NCI-H2081 treated with DMSO at 0.1 percent for 48 hours (cell line): ENCODE measurements at places on chromosomes 2 and 18.

DNA sequence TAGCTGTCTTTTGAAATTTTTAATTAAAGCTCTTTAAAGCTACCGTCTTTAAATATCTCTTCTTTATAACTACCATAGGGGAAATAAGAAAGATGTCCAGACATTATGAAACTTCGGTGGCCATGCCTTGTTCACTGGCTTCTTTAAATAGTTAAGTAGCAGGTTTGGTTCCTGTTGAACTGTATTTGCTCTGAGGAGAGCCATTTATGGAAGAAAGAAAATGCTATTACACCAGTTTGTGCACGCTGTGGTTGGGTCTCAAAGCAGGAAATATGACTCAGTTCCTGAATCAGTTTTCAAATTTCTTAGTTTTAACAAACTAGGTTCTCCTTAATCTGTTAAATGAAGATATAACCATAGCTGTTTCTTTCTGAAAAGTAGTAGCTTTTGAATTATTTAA is 12.2 kb downstream of the ARPC2 start:
- no peak for DNase-seq

- no peak for DNase-seq
Measured at GRCh38 chr2:239365782-239366435, 34.9 kb downstream of the HDAC4 start.

GRCh38 chr2:159093497-159093896 is 125.1 kb downstream of the TANC1 start:
- no peak for DNase-seq

- no peak for DNase-seq
Measured at GRCh38 chr2:42336361-42336965, 24.6 kb downstream of the COX7A2L start.

DNA sequence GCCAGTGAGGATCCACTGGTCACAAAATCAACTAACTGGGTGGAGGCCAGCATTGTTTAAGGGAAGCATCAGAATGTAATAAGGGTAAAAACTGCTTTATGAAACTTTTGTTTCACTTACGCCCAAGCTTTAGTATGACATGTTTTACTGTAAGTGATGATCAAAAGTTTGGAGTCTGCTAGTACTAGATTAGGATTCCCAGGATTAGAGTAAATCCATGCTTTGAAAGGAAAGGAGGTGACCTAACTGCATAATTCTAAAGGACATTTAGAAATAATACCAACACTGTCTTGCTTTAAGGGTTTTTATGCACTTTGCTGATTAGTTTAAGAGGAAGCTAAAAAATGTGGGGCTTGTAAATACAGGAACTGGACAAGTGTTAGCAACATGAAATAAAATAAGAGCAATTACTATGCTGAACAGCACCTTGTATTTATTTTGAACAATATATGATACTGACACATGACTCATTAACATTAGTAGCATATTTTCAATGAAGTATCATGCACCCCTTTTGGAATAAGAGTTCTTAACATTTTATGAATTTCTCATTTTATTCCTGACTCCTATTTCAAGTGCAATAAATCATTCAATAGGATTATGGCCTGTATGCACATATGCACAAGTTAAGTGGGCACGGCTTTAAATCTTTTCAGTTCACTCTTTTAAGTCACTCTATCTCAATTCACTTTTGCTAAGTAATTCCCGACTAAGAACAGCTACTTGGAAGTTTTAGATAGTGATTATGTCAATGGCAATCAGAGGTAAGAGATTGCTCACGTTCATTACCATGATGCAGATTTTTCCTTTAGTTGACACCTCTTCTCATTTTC is 62.5 kb downstream of the STK39 start:
- DNase-seq: no peak

- DNase-seq: no peak
Measured at GRCh38 chr2:213415093-213415492, 130.8 kb downstream of the SPAG16 start.

DNA sequence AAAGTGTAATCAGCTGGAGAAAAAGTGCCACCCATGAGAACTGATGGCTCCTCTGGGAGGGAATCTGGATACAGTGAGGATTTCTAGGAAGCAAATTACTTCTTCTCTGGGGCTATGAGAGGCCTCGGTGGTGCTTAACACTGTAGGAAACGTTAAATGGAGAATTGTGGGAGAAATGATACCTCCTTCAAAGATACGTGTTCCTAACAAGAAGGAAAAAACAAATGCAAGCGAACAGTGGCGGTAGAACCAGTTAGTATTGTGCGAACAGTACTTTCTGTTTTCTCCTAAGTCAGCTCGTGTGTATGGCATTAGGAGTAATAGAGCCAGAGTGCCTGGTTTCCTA is 587 bp upstream of the MTIF2 start:
- DNase-seq: no peak

- no peak for DNase-seq
Measured at GRCh38 chr2:145563741-145564615, 1044.1 kb upstream of the ZEB2 start.

DNA sequence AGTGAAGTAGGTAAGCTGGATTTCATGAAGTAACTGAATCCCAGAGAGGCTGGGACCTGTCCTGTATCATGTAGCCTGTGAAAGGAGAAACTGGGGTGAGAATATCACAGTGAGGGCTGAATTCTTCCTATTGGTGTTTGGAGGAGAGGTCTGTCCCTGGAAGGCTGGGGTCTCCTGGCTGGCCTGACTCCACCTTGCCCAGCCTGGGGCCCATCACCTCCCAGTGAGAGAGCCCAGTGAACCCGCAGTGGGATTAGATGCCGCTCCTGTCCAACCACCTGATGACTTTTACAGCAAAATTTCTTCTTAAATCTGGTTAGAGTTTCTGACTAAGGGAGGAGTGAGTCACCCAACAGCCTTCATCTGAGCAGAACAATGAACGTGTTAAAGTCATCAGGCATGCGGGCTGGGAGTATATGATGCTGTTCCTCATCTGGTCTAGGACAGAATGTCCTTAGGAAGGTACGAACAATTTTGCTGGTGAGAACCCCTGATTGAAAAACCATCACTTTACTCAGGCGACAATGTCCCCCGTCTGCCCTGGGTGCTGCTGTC is 152.9 kb downstream of the LPIN1 start:
- DNase-seq: no peak

- DNase-seq: no peak
Measured at GRCh38 chr2:224658780-224659405, 57.3 kb downstream of the CCDC195 start.

DNA sequence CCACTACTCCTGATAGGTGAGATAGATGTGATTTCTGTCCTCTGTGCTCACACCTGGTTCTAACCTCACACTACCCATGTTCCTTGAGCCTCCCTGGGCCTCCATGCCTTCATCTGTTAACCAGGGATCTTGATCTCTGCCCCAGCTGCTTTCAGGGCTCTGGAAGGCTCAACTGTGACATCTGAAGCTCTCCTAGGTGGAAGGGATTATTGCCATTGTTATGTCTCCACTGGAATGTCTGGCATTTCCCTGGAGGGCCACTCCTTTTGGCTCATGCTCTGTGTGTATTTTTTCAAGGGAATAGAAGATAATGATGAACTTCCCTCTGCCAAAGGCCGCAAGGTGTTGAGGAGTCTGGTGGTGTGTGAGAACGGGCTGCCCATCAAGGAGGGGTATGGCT is 41.2 kb downstream of the PCARE start:
- no peak for DNase-seq

GRCh38 chr2:172239944-172240590 is 137.4 kb upstream of the DLX2 start:
- DNase-seq: no peak

DNA sequence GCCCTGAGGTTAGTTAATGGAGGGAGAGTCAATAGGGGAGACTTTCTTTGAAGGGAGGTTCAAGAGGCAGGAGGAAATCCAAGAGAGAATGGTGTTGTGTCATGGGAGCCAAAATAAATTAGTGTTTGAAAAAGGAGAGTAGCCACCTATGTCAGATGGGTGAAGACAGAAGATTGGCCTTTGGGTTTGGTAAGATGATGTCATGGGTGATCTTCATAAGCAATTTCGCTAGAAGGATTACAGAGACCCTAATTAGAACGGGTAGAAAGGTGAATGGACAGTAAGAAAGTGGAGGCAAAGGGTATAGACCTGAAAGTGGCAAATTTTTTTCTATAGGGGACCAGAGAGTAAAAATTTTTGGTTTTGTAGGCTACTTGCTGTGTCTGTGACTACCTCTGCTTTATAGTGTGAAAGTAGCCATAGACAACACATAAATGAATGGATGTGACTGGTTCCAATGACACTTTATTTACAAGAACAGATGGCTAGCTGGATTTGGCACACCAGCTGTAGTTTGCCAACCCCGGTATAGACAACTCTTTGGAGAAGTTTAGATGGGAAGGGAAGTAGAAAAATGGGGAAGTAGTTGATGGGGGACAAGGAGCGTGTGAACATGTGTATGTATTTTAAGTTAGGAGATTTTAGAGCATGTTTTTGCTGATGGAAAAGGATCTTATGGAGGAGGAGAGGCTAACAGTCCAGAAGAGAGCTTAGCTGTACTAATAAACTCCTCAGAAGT is 9.3 kb downstream of the STAMBP start:
- DNase-seq: no peak

DNA sequence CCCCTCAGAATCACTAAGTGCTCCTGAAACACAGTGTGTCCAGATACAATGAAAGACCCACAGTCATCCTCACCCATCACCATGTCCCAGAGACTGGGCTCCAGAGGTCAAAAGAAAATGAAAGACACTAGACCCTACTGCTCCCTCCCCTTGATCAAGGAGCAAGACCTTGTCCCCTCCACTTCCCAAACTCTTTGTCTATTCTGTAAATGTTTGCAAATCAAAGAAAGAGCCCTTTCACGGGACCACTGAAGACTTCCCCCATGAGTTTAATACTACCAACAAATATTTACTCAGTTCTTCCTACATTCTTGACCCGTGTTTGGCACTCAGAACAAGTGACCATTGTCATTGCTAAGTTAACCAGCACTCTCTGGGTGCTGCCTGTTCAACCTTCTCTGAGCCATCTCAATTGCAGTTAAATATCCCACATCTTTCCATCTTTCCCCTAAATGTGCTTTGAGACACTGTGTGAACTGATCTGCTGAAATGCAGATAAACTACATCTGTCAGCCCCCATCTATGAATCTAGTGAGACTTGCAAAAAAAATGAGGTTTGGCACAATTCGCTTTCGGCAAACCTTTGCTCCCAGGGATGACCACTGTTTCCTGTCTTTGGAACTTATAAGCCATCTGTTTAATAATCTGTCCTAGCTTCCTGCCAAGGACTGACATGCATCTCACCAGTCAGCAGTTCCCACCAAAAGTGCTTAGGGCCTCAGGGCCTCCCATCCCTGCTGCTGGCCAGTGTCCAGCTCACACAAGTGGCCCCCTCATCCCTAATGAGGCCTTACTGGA is 170.3 kb downstream of the GFPT1 start:
- no peak for DNase-seq

DNA sequence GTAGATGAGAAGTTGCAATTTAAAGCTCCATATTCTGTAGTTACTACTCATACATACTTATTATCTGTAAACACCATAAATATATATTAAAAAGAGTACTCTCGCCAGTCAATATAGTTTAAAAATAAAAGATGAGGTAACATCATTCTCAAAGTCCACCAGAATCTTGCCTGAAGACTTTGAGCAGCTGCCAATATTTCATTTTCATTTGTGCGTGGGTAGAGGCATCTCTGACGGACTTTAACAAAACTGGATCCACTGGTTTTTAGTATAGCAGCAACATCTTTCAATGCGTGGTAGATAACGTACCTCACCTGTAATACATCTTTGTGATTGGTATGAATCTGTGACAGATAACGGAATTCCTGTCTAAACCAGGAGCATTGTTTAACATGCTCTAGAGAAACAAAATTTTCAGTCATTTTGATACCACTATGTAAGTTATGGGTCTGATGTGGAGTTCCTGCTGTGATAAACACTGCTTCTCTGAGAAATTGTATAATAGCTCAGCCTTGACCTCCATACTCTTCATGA is 45.0 kb downstream of the WDR75 start:
- no peak for DNase-seq

- DNase-seq: no peak
Measured at GRCh38 chr2:205670292-205670691, 12.0 kb upstream of the NRP2 start.

DNA sequence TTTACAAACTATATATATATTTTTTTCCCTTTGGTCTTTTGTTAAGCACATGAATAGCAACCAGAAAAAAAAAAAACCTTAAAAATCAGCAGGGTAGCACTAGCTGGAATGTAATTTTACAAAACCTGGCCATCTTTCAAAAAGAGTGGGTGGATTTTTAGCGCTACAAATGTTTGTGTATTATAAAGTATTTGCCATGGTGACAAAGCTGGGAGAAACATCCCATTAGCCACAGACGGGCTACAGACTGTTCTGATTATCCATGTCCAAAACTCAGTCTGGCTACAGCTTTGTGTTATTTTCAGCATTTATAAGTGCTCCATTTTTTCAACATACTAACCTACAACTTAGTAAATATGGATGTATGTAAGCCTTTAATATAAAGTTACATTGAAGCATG is 249.5 kb upstream of the TANK start:
- DNase-seq: no peak

DNA sequence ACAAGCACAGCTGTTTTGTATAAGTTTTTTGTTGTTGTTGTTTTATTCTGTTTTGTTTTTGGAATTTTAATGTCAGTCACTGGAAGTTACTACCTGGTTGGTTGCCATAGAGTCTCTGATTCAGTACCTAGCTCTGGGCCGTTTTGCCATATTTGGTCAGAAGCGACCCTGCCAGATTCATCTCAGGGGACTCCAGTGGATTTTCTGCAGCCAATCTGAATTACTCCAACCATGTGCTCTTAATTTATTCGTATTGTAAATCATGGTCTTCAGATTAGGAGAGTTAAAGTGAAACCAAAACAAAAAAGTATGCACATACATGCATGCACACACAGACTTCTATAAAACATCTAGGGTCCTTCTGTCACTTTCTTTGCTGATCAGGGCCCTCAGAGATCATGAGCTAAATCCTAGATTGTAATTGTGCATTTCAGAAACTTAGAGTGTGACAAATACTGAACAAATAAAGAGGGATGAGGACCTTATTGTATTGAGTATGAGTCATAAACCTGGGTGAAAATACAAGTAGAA is 317.4 kb upstream of the UBE2E3 start:
- no peak for DNase-seq

DNA sequence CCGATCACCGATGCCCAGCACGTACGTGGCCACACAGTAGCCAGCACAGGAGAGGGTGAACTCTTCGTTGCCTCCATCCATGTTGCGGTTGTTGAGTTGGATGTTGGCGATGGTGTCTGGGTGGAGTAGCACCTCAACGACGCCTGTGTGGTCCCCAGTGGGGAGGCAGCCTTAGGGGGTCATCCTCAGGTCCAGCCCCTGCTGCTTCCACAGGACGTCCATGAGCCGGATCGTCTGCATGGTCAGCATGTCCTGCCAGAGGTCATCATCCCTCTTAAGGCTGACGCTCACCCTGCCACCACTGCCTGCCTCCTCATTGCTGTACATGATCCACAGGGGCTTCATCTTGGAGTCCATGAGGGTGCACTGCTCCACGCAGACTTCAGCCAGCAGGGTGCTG is 369.3 kb downstream of the CMPK2 start:
- no peak for DNase-seq

DNA sequence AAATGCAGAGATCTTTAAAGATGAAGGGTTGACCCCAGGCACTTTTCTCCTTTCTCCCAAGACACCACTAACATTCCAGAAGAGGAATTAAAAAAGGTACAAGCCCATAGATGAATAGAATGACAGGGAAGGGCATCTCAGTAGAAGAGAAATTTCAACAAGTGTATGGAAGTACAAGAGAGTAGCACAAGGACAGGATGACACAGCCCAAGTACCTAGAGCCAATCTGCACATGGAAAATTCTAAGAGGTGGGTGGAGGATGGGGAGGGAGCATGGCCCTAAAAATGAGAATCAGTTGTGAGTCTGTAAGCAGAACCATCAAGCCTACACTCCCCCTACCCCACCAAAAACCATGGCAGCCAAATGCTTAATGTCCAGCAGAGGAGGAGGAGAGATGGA is 39.7 kb upstream of the LOXHD1 start:
- no peak for DNase-seq
